T follicular helper cell (primary cell): ENCODE measurements at places on chromosomes 3 and 15.

GRCh38 chr15:90287101-90287500 lies 21.6 kb downstream of the NGRN start:
- no peak for DNase-seq

DNA sequence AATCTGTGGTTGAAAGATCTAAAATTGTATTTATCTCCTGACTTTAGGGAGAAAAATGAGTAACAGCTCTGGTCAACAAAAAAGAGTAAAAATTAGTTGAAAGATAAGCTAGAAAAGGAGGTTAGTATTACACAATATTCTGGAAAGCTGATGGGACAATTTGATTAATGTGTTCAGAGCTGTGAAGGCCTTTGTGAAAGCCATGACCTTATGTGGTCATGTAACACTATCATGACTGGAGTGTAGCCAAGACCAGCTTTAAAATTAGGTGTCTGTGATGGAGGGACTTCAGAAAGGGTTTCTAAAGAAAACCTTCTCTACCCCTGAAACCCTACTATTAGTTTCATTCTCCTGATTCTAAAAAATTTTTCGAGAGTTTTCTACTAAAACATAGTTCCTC lies 127.2 kb downstream of the NFKBIZ start:
- DNase-seq, result no peak

DNA sequence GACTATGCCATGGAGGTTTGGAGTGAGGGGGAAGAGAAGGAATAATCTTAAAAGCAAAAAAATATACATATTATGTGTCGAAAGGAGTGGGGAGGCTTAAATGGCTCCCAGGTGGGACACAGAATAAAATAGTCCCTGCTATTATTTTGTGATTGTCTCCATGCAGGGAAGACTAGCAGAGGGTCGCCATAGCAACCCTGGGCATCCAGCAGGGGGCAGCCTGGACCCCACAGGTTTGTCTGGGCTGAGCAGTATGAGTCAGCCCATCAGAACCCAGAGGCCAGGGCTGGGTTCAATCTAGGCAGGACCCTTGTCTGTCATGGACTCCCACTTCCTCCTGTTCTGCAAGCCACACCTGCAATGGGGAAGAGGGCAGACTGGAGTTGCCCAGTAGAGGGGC lies 17.6 kb upstream of the LINGO1 start:
- DNase-seq, result no peak

DNA sequence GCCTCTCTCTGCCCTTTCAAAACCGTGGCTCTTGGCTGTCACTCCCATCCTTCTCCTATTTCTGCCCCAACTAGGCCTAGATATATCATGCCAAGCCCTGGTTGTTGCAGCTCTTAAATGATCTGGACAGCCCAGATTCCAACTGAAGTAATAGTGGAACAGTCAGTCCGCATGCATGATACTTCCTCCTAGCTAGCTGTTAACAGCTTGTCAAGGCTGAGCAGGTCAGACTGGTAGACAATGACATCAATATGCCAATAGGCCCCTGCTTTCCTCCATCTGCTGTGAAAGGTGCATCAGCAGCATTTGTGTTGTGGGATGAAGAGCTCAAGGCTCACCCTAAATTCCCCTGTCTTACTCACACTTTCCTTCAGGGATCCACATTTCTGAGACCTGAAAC lies 527.7 kb upstream of the TGFBR2 start:
- DNase-seq, result no peak

GRCh38 chr3:118055381-118055780 lies 979.3 kb downstream of the IGSF11 start:
- no peak for DNase-seq

DNA sequence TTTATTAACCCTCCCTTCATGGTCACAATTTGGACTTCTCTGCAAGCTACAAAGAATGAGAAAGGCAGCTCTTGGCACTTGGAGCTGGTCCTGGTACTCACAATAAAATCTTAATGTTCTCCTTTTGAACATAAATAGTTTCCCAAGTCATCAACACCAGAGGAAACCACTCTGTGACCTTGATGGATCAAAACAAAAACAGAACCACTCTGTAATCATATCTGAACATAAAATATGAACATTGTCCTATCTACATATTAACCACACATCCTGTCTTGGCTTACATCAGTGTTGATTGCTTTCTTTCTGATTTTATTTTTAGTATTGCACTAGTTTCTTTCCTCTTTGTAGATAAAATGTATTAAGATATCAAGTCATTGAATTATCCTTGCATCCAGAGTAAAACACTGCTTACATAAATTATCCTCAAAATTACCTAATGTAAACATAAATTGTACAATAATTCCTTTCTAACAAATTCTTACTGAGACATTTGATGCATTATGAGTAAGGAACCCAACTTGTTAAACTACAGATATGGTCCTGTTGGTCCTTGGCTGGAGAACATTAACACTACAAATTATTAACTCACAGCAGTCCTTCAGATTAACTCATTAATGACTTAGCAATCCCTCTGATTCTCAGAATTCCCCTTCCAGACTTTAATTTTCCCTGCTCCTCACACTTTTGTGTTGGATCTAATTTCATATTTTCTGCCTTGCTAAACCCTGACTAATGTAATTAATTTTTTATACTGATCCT lies 860.5 kb downstream of the DIPK2A start:
- no peak for DNase-seq

DNA sequence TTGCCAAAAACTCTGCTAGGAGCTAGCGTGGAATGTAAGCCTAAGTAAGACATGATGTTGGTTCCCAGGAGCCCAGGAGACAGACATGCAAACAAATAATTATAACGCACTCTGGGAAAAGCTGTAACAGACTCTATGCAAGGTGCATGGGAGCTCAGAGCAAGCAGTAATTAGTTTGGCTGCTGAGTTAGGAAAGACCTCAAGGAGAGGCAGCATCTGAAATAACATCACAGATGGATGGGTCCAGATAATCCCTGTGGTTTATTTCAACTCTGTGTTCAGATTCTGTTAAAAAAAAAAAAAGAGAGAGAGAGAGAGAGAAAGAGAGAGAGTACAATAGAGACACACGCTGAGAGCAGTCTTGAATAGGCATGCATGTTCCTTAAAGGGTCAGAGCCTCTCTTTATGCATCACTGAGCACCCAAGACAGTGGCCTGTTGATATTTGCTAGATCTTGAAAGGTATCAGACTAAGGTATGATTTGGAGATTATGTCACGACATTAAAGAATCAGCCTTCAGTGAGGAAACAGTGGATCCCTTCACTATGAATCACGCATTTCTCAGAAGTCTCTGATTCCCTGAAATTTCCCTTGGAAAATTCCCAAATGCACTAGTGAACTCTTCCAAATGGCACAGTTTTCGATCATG lies 124.4 kb upstream of the LIPC start:
- no peak for DNase-seq

- no peak for DNase-seq
These were observed 203.8 kb downstream of the RPLP1 start for GRCh38 chr15:69656271-69657030.

GRCh38 chr3:67521053-67521646 lies 133.3 kb downstream of the SUCLG2 start:
- no peak for DNase-seq

DNA sequence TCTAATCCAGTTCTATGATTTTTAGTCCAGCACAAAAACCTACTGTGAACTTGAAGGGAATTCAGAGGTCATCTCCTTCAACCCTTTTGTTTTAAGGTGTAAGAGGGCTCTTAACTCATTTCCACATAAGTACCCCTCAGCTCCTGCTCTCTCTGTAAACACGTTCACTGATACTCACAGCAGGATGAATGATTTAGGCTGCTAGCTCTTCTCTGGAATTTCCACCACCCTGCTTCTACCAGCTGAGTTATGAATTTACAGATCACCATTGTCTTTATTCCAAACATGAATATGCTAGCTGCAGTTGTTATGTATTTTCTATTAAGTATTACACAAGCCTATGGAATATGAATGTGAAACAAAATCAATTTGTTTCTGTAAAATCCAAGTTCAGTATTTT lies 101.3 kb upstream of the NANOGP8 start:
- no peak for DNase-seq

- no peak for DNase-seq
These were observed 374.2 kb upstream of the BCHE start for GRCh38 chr3:166211451-166211850.

- no peak for DNase-seq
These were observed 47.9 kb upstream of the DCLK3 start for GRCh38 chr3:36812240-36812639.

- DNase-seq, result no peak
These were observed 531.4 kb downstream of the ZIC1 start for GRCh38 chr3:147940405-147941193.

GRCh38 chr3:189967254-189967865 lies 153.3 kb downstream of the P3H2 start:
- DNase-seq, result no peak

DNA sequence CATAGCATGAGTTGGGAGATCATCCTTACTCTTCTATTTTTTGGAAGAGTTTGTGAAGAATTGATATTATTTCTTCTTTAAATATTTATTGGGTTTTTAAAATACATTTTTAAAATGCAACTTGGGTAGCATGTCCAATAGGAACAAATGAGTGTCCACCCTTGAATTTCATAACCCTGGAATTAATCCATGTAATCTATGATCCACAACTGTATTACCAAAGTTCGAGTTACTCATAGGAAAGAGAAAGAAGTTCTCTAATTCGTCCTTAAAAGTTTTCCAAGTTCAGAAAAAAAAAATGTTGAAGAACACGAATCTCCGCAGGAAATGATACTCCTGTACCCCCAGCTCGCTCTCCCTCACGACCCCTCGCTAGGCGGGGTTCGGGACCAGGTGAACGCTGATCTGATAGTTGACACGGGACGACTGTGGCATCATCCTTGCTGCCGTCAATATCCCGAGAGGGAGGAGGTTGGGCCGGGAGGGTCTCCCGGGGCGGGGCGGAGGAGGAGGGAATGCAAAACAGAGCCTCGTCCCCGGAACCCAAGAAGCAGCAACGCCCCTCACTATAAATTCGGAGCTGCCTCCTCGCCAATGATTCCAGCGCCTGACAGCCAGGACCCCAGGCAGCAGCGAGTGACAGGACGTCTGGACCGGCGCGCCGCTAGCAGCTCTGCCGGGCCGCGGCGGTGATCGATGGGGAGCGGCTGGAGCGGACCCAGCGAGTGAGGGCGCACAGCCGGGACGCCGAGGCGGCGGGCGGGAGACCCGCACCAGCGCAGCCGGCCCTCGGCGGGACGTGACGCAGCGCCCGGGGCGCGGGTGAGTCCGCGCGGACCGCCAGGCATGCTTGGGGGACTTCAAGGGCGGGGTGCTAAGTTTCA lies at the start of gene AGTR1:
TSS of gene AGTR1 (plus strand) at position 598 of the 884 bp plus-strand sequence. CDS start 43,133 bp downstream, outside the sequence.
- no peak for DNase-seq

- no peak for DNase-seq
These were observed 91.4 kb downstream of the TAMM41 start for GRCh38 chr3:11755276-11755675.

GRCh38 chr3:197463279-197463678 lies 92.5 kb downstream of the BDH1 start:
- DNase-seq, result no peak

DNA sequence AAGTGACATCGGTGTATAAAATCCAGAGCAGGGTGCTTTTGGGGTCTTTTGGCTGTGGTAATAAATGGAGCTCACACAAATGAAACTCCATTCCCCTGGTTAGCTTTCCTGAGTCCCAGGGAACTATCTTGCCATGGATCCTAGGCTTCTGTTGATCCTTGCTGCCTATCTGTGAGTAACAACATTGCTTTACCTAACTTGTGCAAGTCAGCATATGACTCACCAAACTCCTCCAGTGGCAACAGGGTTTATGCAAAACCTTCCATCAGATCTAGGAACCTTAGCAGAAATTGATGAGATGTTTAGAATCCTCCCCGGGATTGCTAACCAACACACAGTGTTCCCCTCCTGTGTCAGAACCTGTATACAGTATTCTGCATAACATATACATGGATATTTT lies 105.4 kb downstream of the SCAPER start:
- no peak for DNase-seq

- no peak for DNase-seq
These were observed 686.6 kb downstream of the ROBO2 start for GRCh38 chr3:77726517-77726916.

DNA sequence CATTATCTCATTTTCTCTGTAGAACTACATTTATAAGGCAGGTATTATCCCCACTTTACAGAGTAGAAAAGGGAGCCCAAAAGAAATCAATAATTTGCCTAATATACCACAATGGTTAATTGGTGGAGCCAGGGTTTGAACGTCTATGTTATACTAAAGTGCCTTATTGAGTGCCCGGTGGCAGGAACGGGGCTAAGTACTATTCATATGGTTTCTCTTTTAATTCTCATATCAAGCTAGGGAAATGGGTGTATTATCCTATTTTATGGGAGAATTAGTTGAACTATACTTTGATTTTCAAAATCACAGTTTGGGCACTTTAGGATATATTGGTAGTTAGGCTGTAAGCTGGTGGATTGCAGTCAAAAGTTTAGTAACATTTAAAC lies 1.5 kb downstream of the CEP97 start:
- DNase-seq, result no peak

GRCh38 chr3:8837162-8837561 lies 67.7 kb upstream of the OXTR start:
- no peak for DNase-seq

DNA sequence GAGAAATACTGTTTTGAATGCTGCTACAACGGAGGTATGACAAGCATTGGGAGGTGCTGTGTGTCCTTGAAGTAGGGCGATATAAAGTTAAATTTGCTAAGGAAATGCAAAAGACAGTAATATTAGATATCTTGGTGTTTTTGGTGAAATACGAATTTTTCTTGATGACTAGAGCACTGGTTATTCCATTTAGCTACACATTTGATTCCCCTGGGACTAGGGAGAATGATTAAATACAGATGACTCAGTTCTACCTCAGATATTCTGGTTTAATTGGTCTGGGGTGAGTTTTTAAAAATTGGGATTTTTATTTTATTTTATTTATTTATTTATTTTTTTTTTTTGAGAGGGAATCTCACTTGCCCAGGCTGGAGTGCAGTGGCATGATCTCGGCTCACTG lies 18.7 kb upstream of the GADL1 start:
- no peak for DNase-seq

DNA sequence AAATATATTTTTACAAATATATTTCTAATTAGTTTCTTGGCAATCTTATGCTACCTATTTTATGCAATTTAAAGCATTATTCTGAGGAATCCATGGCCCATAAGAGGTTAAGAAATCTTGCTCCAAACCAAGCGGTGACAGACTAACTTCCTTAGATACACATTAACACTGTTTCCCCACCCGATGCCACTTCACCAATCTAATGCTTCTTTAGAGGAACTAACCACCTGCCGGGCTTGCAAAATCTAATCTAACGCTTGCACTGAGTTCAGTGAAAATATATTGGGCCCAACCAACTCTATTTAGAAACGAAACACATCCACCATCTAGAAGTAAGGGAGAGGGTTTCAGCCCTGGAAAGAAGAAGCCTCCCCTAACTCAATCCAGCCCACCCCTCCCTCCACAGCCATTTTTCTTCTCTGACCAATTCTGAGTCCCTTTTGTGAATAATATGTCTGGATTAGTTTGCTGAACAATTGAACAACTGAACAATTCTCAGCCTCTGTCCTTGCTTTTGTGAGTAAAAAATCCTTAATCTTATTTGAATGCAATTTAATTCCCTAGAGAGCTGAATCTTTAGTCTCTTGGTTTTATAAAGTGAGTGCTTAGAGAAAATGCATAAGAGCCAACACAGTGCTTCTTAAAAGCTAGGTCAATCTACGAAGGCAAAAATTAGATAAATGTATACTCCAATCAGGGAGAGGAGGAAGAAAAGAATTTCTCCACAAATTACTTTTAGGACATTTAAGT lies 150.4 kb upstream of the ADAMTS9 start:
- no peak for DNase-seq
